ENCODE measurements at places on chromosomes 16 and 17.

DNA sequence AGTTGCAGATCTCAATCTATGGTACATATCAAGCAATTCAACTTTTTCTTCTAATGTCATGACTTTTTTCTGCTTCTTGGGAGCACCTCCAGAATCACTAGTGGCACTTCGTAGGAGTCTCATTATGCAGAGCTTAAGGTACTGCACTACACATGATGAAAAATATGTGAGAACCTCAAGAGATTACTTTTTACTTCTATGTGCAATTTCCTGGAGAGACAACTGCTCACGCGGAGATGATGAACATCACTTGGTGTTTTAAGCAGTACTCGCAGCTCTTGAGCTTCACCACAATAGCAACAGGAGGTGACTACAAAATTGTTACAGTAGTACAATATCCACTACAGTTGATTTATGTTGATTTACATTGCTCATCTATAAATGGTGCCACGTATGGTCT, 79.7 kb downstream of the MRTFB start:
- no peak for DNase-seq

GRCh38 chr17:10439816-10440215, 18.1 kb upstream of the MYH8 start:
- no peak for DNase-seq

- DNase-seq, result no peak
Measured at GRCh38 chr16:63244631-63245030, 1208.4 kb upstream of the CDH8 start.

DNA sequence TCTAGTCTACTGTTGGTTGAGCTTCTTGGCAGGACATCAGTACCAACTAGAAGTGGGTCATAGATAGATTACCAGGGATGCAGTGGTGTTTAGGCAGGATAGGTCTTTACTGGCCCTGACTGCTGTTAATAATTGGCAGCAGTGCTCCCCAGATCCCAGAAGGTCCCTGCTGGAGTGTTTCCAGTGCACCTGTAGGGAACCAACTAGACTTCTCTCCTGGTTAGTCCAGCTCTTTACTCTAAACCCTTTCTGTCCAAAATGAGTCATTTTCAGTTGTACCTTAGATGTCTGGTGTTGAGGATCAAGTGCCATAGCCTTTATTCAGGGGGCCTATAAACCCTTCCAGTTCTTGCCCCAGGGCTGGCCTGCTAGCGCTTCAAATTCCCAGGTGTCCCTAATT, 8.7 kb downstream of the POLR2C start:
- no peak for DNase-seq

DNA sequence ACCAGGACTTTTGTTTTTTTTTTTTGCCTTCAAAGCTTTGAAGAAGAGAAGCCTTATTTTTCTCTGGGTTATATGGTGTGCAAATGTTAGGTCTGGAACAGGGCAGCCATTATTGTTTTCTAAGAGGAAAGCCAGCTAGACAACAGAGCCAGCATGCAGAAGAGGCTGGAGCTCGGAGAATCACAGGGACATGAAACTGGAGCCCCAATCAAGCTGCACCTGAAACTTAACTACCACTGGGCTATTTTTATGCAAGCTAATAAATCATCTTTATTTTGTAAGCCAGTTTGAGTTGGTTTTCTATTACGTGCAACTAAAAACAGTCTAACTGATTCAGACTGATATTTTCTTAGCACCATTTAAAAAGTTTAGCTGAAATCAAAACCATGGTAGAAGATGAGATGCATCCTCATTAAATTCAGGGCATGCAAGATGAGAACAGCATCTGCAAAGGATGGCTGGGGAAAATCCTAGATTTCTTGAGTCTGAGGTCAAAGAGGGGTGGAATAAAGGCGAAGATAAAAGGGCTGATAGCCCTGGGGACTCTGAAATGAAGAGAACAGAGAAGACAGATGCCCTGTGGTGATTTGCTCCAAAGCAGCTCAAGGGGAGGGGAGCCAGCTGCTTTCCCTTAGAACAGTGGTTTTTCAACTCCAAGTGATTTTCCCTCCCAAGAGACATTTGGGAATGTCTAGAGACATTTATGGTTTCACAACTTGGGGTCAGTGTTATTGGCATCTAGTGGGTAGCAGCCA, 177.1 kb upstream of the WSCD1 start:
- no peak for DNase-seq

- no peak for DNase-seq
Measured at GRCh38 chr17:31147507-31148202, 52.9 kb downstream of the NF1 start.

DNA sequence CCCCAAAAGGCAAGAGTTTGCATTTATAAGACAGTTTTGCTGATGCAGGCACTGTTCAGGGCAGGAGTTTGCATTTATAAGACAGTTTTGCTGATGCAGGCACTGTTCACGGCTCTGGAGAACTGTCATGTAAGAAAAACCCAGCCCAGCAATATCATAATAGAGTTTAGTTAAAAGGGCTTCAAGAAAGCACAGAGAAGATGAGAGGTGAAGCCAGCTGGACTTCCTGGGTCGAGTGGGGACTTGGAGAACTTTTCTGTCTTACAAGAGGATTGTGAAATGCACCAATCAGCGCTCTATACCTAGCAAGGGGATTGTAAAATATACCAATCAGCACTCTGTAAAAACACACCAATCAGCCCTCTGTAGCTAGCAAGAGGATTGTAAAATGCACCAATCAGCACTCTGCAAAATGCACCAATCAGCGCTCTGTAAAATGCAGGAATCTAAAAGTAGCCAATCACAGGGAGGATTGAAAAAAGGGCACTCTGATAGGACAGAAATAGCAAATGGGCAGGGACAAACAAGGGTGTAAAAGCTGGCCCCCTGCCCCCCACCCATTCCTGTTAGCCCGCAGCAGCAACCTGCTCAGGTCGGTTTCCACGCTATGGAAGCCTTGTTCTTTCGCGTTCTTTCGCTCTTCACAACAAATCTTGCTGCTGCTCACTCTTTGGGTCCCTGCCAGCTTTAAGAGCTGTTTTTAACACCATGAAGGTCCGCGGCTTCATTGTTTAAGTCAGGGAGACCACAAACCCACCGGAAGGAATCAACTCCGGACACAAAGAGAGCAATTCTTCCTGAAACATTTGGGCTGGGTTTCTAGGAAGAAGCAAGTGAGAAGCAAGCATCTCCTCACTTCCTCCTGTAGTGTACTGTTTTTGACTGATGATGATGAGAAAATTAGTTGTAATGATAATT, 1.8 kb upstream of the CBX1 start:
- peak; percentile 39 for DNase-seq

DNA sequence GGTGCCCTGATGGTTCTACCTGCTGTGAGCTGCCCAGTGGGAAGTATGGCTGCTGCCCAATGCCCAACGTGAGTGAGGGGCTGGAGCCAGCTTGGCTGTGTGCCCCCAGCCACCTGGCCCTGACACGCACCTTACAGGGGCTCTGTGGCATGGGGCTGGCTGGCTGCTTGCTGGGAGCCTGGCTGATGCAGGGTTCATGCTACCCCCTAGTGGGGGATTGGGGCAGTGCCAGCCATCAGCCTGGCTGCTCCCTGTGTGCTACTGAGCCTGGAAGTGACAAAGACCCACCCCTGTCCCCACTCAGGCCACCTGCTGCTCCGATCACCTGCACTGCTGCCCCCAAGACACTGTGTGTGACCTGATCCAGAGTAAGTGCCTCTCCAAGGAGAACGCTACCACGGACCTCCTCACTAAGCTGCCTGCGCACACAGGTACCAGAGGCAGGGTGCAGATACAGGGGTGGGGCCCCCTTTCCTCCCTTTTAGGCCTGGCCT, 5.7 kb downstream of the GRN start:
- DNase-seq, result peak; percentile 67

DNA sequence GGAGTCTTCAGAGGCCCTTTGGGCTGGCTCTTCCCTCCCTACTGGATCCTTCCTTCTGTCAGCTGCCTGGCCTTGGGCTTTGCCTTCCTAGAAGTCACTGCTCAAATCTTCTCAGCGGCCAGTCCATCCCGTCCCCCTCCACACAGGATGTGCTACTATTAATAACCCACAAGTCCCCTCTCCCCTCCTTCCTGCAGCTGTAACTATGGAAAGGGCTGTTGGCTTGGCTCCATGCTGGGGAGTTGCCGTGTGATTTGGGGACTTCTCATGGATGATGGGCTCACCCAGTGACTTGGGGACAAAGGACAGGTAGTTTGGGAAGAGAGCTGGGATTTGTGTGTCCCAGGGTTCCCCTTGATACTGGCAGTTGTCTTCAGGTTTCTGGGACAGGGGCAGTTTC, 19.4 kb downstream of the TMEM94 start:
- no peak for DNase-seq

- DNase-seq, result no peak
Measured at GRCh38 chr16:4213737-4214136, 28.1 kb downstream of the SRL start.

GRCh38 chr16:70695331-70696070, 9.6 kb upstream of the MTSS2 start:
- no peak for DNase-seq

DNA sequence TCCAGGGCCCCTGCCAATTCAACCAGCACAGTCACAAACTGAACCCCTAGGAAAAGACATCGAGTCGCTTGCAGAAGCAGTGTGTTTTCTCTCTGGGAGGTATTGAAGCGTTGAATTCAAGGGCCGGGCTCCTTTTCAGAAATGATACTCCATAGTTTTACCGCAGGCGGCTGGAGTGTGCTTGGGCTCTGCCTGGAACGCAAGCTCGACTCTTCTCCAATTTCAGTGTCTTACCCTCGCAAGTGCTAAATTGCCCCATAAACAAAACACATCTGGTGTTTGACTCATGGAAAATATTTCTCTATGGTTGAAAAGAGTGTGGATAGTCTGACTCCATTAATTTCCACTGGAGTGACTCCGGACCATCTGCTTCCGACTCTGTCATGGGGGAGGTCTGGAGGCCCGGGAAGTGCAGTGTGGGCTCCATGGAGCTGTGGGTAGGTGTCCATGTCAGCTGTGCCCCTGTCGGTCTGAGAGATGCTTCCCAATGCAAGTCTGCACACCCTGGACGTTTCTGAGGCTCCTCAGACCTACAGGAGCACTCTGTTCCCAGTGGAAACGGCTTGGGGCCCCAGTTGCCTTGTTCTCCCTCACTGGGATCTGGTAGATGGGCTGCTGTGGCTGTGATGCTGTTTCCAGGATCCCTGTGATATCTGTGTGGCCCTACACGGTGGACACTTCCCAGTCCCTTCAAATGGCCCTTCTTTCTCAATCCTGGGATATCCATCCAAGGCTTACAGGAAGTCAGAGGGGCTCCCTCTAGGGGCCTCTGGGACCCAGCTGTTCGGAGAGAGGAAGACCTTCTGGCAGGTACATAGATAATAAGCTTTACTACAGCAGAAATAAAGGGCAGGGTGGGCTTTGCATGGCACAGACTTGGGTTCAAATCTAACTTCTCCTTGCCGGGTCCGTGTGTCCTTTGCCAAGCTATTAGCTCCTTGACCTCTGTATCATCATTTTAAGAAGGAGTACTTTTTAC, 119.8 kb upstream of the CDH13 start:
- DNase-seq, result no peak

GRCh38 chr17:1011760-1012735, 15.1 kb downstream of the TIMM22 start:
- DNase-seq, result no peak

DNA sequence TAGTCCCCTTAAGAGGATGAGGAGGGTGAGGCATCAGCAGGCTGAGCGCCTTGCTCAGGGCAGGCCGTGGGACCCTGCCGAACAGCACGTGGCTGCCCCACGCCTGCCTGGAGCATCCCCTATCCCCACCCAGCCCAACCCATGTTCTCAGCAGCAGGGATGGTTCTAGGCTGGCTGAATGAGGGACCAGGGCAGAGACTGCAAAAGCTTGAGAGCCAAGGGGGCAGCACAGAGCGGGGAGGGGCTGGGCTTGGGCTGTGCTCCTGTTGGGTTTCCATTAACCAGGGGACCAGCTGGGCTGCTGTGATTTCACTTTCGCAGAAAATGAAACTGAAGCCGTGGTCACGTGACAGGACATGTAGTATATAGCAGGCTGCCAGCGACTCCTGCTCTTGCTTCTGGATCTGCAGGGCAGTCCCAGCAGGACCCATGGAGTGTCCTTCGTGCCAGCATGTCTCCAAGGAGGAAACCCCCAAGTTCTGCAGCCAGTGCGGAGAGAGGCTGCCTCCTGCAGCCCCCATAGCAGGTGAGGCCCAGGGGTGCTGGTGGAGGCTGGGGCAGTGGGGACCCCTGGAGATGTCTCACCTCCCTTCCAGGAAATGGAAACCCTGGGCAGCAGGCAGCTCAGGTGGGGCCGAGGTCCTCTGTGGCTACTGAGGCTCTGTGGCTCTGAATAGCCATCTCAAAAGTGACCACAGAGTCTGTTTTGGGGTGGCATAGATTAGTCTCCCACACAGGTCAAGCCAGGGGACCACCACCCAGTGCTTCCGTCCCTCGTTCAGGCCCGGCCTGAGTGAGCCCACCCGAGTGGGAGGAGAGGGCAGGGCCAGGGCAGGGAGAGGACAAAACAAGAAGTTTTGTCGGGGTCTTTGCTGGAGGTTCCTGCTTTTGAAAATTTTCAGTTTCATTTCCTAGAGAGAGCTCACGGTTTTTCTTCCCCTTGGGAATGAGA, 2.9 kb downstream of the RNF213 start:
- DNase-seq, result peak; percentile 86

- DNase-seq, result no peak
Measured at GRCh38 chr17:38844261-38844757, 9.2 kb downstream of the RPL23 start.

DNA sequence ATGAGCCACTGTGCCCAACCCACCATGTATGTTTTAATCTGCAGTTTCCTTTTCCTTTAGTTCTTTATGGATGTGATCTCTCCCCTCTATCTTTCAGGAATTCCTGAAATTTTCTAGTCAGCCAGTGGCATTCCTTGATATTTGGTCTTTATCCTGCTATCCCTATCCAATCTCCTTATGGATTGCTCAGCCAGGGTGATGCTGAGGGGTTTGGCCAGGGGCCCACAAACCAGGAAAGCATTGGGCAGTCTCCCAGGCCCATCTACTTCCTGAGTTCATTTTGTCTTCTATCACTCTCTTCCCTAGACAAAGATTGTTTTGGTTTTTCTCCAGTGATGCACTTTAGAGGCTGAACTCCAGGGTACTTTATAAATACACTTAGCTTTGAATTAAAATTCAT, 115.9 kb downstream of the KATNIP start:
- no peak for DNase-seq

GRCh38 chr17:80220736-80221215, 549 bp downstream of the SLC26A11 start:
- DNase-seq, result no peak

GRCh38 chr16:72930396-72930795, 117.5 kb downstream of the ZFHX3 start:
- no peak for DNase-seq

DNA sequence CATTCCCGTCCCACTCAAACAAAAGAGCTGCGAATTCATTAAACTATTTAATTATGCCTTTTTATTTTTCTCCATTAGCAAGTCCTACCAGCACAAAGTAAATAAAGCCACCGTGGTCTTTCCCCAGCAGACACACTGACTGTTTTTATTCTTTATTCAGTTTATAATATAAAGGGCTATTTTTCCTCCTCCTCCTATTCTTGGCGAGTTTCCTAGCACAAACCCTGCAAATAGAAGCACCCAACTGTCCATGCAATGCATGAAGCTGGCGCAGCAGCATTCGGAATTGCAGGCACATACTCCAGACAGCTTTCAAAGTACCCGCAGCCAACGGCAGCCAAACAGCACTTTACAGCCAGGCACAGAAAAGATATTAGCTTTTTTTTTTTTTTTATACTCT, 583.4 kb upstream of the PSMD7 start:
- no peak for DNase-seq
